ENCODE measurements at places on chromosomes 12 and 14.
A peak's percentile ranks its signal among the peaks of the same experiment; 100 is the strongest.

DNA sequence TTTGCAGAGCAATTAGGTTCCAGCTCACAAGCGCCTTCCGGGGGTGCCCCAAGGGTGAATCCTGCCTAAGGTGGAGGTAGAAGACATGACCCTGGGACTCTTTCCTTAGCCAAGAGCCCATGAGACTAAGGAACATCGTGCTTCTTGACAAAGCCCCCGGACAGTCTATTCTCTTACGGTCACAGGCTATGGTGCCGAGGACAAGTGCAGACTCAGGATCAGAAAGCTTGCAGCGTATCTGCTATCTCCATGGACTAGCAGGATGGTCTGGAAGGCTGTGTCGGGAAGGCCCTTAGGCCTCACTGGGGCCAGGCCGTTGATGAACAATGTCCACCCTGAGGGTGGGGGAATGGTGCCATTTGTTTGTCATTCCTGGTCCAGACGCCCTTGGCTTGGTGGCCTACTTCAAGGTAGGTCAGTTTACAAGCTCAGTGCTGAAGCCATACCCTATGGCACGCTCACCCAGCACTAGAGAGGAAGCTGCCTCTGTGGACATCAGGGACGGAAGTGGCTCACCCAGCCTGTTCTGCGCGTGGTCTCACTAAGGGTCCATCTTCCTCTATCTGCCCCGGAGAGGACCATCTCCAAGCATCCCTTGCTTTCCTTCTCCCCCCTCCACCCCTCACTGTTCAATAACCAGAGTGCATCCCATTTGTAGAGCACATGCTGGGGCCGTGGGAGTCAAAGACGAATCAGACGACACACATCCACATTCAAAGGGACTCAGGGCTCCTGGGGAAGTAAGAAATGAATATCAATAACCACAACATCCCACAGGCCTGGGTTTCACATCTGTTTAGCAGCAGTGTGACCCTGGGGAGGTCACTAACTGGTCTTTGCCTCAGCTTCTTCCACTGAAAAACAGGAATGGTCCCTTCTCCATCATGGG lies 45.0 kb upstream of the IQSEC3 start:
- H3K27ac ChIP-seq = no peak overlapping the region
- no peaks in the 10 kb centered on the region for H3K4me1 ChIP-seq
- DNase-seq = no peak

DNA sequence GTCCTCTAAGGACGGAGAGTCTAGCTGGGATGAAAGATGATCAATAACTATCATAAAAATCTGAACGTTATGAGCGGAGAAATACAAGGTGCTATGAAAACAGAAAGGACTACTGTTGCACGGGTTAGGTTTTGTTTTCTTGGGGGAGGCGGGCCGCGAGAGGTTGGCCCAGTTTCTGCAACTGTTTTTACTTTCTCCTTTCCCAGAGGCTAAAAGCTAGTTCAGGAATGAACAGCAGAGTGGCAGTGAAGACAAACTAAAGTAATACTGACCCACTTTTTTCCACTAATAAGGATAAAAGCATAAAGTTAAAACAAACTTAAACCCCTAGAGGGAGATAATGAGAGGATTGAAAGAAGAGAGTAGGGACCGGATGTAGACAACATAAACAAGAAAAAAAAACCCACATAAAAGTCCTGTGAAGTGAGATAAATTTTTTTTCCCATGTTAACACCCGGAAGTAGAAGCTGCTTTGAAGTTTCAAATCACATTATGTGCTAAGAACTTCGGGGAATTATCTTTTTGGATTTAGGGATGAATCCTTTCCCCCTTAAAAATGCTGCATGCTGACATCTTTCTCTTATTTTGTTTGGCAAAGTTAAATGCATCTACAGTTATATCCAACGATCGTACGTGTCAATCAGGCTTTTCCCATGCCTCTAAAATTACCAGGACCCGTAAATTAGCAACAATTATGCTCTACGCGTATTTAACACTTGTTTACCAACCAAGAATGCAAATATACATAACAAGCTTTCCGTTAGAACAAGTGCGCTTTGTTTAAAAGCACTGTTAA lies 1.0 kb upstream of the CDK17 start:
- H3K27ac ChIP-seq = peak overlapping the region; percentile 100
- H3K27me3 ChIP-seq = no peaks in the 10 kb centered on the region
- H3K4me1 ChIP-seq = peaks cover 21% of the 10 kb centered on the region
- no peaks in the 10 kb centered on the region for H3K36me3 ChIP-seq

DNA sequence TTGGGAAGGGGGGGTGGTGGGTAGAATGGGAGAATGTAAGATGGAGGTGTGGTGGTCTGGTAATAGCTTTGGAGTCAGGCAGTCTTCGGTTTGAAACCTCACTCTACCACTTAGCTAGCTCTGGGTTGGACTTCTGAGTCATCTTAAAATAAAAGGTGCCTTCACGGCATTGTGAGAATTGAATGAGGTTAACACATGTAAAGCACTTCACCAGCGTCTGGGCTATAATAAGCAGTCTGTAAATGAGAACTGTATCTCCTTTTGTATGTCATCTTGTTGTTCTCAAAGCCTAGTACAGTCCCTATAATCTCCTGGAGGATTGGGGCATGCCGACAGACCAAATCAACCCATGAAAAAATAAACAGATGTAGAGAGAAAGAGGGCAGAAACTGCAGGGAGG lies 11.2 kb downstream of the C2CD5 start:
- H3K36me3 ChIP-seq = no peaks in the 10 kb centered on the region
- DNase-seq = no peak
- no peaks in the 10 kb centered on the region for H3K27me3 ChIP-seq
- H3K4me1 ChIP-seq = no peaks in the 10 kb centered on the region
- no peak overlapping the region for H3K27ac ChIP-seq

DNA sequence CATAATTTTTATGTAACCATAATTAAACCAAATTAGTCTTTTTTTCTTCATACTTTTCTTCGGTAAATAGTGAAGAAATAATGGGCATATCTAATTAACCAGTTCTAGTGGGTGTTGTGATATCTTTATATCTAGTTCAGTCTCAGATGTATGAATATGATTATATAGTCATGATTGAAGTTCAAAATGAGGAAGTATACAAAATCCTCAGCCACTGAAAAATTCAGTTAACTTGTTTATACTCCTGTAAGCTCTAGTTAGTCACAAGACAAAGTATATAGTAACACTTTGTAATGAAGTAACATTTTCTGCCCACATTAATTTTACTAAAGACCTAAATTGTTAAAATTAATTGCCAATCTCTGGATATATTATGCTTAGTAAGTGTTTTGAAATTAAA lies 46.5 kb downstream of the CAND1 start:
- H3K4me3 ChIP-seq = no peak overlapping the region
- no peak for DNase-seq
- no peaks in the 10 kb centered on the region for H3K36me3 ChIP-seq
- H3K27ac ChIP-seq = no peak overlapping the region
- H3K4me1 ChIP-seq = no peaks in the 10 kb centered on the region

GRCh38 chr14:44204061-44204835 lies 302.8 kb downstream of the FSCB start:
- H3K4me3 ChIP-seq = no peak overlapping the region
- no peak for DNase-seq
- no peak overlapping the region for H3K27ac ChIP-seq

GRCh38 chr12:83634726-83635267 lies 948.1 kb downstream of the TMTC2 start:
- no peak overlapping the region for H3K27ac ChIP-seq
- no peaks in the 10 kb centered on the region for H3K27me3 ChIP-seq

DNA sequence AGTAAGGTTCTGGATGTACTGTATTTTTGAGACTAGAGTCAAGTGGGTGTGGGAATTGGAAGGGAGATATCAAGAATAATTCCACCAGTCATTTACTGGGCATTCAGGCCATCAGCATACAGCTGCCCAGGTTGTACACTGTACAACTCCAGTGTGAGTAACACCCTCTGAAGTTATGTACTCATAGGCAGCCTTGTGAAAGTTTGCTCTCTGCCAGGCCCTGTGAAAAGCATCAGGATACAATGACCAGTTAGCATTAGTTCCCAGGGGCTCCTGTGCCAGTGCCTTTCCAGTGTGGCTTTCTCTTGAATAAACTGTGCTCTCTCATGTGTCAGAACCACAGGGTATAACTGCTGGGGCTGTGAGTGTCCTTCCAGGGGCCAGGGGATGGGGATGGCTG lies 89.7 kb downstream of the LGMN start:
- H3K4me3 ChIP-seq = no peak overlapping the region
- no peaks in the 10 kb centered on the region for H3K36me3 ChIP-seq
- no peak for DNase-seq
- no peaks in the 10 kb centered on the region for H3K4me1 ChIP-seq
- H3K27ac ChIP-seq = peak overlapping the region; percentile 63

DNA sequence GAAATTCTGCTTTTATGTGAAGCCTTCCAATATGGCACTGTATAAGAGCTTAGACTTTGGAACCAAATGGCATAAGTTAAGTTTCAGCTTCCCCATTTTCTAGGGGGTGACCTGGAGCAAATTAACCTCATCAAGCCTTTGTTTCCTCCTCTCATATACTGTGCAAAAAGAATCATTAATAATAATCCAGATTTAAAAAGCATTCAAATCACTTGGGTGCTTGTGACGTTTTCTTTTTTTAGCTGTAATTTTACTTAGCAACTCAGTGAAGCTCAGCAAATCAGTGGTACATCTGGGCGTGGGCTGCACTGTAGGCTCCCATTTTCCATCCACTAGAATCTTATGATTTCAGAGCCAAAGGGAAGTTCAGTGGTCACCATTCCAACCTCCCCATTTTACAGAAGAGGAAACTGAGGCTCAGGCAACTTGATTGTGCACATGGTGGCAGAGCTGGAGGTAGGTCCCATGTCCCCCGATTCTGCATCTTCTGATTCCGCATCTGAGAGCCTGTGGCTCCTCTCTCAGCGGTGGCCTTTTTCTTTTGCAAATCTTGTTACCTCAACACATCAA lies 131.2 kb downstream of the SNAPC1 start:
- H3K4me1 ChIP-seq = no peaks in the 10 kb centered on the region
- no peak overlapping the region for H3K27ac ChIP-seq
- no peak overlapping the region for H3K4me3 ChIP-seq
- DNase-seq = no peak
- H3K27me3 ChIP-seq = no peaks in the 10 kb centered on the region
- no peaks in the 10 kb centered on the region for H3K36me3 ChIP-seq

GRCh38 chr14:56122301-56122700 lies 4.1 kb downstream of the PELI2 start:
- no peak for DNase-seq
- H3K4me1 ChIP-seq = peaks cover 37% of the 10 kb centered on the region
- H3K4me3 ChIP-seq = no peak overlapping the region
- H3K27me3 ChIP-seq = no peaks in the 10 kb centered on the region

GRCh38 chr14:33542338-33543287 lies 408.3 kb downstream of the EGLN3 start:
- no peak overlapping the region for H3K4me3 ChIP-seq
- H3K4me1 ChIP-seq = no peaks in the 10 kb centered on the region
- no peak for DNase-seq
- H3K27me3 ChIP-seq = no peaks in the 10 kb centered on the region
- no peaks in the 10 kb centered on the region for H3K36me3 ChIP-seq
- H3K27ac ChIP-seq = no peak overlapping the region

GRCh38 chr12:95908573-95908972 lies 33.8 kb downstream of the CCDC38 start:
- no peak for DNase-seq
- H3K27ac ChIP-seq = no peak overlapping the region
- H3K4me1 ChIP-seq = no peaks in the 10 kb centered on the region

DNA sequence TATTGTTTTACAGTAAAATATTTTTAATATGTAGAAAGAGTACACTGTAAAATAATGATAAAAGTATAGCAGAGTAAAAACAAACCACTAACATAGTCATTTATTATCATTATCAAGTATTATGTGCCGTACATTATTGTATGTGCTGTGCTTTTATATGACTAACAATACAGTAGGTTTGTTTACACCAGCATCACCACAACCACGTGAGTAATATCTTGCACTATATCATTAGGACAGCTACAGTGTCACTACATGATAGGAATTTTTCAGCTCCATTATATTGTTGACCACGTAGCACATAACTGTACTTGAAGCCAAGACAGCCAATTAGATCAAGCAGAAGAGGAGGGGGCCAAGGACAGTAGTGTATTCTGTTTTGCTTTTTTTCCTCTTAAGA lies 415.4 kb downstream of the RAD51B start:
- H3K4me3 ChIP-seq = no peak overlapping the region
- no peaks in the 10 kb centered on the region for H3K27me3 ChIP-seq
- no peak for DNase-seq
- no peaks in the 10 kb centered on the region for H3K36me3 ChIP-seq
- peaks cover 58% of the 10 kb centered on the region for H3K4me1 ChIP-seq

- H3K4me1 ChIP-seq = no peaks in the 10 kb centered on the region
- H3K27me3 ChIP-seq = no peaks in the 10 kb centered on the region
- H3K27ac ChIP-seq = no peak overlapping the region
- DNase-seq = no peak
- H3K4me3 ChIP-seq = no peak overlapping the region
Observed at GRCh38 chr12:84191779-84192178, 720.8 kb downstream of the SLC6A15 start.

DNA sequence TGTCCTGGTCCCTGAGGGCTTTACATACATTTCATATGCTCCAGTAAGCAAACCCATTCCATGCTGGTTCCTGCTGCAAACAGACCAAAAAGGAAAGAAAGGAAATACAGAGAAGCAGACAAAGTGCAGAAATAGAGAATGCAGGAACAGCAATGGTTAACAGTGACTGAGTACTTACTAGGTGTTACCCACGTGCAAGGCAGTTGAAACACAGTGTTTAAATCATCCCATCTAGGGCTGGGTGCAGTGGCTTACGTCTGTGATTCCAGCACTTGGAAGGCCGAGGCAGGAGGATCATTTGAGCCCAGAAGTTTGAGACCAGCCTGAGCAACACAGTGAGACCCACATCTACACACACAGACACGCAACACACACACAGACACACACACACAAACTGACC lies 21.2 kb upstream of the NINJ2 start:
- no peaks in the 10 kb centered on the region for H3K27me3 ChIP-seq
- H3K4me3 ChIP-seq = no peak overlapping the region
- no peak overlapping the region for H3K27ac ChIP-seq
- no peaks in the 10 kb centered on the region for H3K4me1 ChIP-seq

DNA sequence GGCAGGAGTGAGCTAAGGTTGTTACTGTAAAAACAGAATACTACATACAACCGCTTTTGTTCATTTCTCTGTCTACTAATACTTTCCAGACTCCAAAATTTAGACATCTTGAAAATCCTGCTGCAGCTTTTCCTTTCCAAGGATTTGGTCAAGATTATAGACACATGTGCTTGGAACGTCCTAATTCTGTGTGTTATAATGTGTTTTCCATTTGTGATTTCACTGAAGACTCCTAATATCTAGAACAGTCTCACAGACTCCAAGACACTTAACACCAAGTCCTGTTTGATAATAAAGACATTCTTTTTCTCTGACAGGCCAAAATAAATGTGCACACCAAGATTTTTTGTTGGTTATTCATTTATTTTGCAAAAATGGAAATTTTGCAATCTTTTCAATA lies 41.8 kb upstream of the TMTC2 start:
- no peaks in the 10 kb centered on the region for H3K36me3 ChIP-seq
- no peak overlapping the region for H3K4me3 ChIP-seq
- H3K27me3 ChIP-seq = no peaks in the 10 kb centered on the region
- no peak for DNase-seq

Data from transverse colon (tissue), 4 donors.